Hepatocyte (in vitro differentiated cells): ENCODE measurements at places on chromosomes 4 and X. TPM values are rescaled to one million over a fixed set of nuclear protein-coding genes. Genes with fewer than 3 reads are reported as not detected.

Gene UGDH
- 337 and 374 TPM in 2 replicates for total RNA-seq

Gene ADRA2C
- total RNA-seq, result 4.9 and 6.3 TPM in 2 replicates

Gene MAGED4B
- 30.6 and 31.9 TPM in 2 replicates for total RNA-seq

Gene AMBN
- not detected in 2 replicates for total RNA-seq

Gene SERPINA7
- 42.9 and 43.1 TPM in 2 replicates for total RNA-seq

Gene ENOX2
- total RNA-seq, result 9.0 and 10.7 TPM in 2 replicates

DNA sequence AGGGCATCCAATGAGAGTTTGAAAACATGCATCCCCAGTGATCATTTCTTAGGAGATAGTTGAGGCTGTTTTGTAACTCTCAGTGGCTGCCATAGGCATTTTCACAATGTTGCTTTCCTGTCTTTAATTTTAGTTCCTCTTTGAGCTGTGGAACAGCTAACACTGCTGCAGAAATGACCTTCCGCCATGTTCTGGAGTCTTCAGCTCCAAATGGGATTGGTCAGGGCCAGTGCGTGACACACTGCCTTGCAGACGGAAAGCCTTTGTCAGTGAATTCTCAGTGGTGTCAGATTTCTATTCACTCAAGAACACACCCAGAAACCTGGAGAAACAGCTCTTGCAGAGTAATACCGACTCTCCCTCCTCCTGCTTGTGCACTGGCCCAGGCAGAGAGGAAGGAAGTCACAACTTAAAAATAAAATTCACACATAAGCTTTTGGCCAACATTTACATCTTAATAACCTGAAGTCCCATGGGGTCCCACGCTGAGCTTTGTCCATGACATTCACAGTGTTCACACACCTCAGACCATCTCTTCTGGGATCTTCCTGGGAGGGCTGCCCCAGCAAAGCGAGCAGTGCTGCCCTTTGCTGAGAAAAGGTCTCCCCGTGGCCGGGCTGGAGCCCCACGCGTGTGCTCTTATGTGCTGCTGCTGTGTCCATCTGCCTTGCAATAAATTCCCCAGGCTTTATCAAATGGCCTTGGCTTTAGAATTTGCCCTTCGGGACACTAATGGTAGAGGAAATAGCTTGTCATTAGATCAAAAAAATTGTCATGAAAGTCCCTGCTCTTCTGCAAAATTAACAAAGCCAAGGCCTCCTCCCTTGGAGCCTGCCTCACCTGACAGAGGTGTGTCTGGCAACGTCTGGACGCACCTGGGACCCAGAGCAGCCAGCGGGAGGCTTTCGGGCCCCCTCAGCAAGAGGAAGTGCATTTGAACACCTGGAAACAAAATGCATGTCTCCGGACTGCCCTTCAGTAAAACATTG is 126.8 kb downstream of the IRF2 start:
- DNase-seq, result peak; percentile 83

DNA sequence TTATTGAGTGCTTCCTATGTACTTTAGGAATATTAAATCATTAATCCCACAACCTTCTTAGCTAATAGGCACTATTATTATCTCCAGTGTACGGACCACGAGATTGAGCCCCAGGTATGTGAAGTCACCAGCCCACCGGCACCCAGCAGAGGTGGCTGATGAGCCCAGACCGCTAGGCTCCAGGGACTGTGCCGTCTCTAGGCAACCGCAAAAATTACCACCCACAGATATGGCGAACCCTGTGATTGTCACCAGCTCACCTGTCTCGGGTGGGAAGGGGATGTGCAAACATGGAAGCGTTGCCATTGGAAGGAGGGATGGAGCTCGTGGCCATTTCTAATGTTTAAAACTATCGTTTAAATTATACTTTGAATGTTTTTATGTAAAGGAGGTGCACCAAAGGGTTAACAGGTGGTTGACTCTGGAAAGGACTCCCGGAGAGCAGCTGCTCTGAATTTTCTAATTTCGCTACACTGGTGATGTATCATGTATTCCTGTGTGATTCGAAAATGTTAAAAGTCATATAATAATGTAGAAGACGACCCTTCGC is 21.0 kb upstream of the JAKMIP1 start:
- no peak for DNase-seq

- DNase-seq, result no peak
Measured at GRCh38 chr4:16844816-16845586, 53.4 kb downstream of the LDB2 start.

- DNase-seq, result no peak
Measured at GRCh38 chr4:152021788-152022438, 261.1 kb upstream of the GATB start.

GRCh38 chrX:20352935-20353336 is 86.2 kb upstream of the RPS6KA3 start:
- no peak for DNase-seq

DNA sequence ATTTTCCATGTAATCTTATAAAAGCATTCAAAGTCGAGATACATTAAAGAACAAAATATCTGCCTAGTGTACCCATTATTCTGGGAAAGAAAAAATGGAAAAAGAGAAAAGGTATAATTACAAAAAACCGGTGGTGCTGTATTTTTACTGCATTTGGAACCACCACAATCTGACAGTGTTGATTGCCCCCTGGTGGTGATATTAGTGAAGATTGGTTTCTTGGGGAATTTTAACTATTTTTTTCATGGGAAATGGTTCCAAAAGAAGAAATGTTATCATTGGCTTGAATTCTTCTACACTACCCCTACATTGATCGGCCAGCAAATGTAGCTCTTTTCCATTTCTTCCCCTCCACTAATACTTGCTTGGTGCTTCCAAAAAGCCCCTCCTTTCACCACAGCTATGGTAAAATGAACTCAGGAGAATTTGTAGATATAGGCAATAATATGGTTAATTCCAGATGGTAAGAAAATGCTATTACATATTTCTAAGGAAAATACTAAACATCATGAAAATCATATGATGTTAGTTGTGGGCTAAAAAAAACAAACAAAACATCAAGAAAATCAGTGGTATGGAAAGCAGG is 50.0 kb downstream of the COX18 start:
- peak; percentile 74 for DNase-seq

- DNase-seq, result no peak
Measured at GRCh38 chrX:8288590-8288989, 117.5 kb upstream of the VCX2 start.

DNA sequence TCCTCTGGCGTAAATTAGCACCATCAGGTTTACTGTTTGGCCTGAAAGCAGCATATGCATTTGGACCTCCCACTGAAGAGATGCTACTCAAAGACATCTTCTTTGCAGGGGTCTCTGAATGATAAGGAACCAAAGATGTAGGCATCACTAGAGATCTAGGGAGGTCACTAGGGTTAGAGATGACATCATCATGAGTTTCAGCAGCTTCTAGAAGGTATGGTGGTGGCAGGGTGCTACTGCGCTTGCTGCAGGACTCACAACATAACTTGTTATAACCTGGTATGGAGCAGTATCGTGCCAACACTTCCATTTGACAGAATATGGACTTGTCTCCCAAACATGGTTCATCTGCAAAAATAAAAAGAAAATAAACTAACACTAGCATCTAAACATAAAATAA is 251.6 kb downstream of the NPFFR2 start:
- DNase-seq, result no peak

- DNase-seq, result no peak
Measured at GRCh38 chr4:102348701-102349100, 3.4 kb upstream of the SLC39A8 start.
